ENCODE measurements at places on chromosomes 4 and X. TPM values are rescaled to one million over a fixed set of nuclear protein-coding genes. Genes with fewer than 3 reads are reported as not detected.

DNA sequence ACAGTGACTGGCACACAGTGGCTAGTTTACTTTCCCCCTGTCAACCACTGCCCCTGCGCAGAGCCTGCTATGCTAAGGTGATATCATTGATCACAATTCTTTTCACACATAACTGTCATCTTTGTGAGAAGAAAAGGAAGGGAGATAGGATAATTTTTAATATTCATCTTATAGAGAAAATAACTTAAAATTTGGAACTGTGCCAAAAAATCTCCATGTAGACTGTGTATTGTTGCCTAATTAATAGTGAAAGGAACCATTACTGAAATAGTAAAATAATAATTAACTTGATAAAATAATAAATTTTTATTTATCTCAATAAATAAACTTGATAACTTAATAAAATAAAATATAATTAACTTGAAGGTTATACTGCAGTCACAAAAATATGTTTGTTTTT lies 1069.4 kb downstream of the C4orf33 start:
- no peak for DNase-seq

The SCLT1 gene
- 33.6 TPM for total RNA-seq

- no peak for DNase-seq
These were observed 51.7 kb upstream of the VEGFC start for GRCh38 chr4:176844448-176844847.

The SPANXD gene
- not detected for total RNA-seq

The FAM50A gene
- total RNA-seq: 55.3 TPM

The BANK1 gene
- 0.49 TPM for total RNA-seq

DNA sequence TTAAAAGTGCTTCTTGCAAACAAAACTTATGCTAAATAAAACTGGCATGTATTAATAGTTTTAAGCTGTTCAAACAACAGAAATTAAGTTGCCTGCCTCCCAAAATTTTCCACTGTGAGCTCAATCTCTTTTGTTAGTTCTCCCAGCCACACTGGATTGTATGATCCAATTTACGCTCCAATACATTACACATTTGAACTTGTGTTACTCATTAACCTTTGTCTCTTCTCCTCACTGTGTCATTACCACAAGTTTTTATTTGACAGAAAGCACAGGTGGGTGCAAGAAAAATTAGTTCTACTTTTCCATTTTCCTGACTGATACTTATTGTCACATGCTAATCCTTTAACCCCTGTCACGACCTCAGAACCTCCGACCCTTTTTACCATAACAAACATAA lies 55.5 kb downstream of the SHISA3 start:
- DNase-seq: no peak

DNA sequence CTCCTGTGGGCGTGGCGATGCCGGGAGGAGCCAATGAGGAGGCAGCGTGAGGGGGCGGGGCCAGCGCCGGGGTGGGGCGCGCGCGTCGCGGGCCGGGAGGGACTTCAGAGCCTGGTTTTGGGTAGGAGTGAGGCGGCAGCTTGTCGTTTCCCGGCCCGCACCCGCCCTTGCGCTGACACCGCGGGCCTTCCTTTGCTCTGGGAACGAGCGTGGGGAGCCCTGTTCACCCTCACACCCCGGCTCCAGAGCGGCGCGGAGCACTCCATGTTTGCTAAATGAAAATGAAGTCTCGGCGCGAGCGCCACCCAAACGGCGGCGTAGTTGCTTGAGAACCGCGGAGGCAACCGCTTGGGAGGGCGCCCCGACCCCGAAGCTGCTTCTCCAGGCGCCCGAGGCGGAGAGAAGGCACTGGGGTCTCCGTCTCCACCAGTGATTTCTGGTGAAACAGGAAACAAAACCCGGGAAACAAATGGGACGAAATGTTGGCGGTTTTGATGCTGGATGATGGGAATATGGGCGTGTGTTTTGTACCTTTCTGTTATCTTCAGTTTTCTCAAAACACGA lies 497 bp upstream of the GRPEL1 start:
- DNase-seq: no peak

The LRAT gene
- total RNA-seq: not detected

The NDNF gene
- not detected for total RNA-seq

The MAOB gene
- total RNA-seq: not detected

The SHOX gene
- total RNA-seq: not detected

The NLGN3 gene
- total RNA-seq: 2.3 TPM

GRCh38 chrX:83511208-83511607 lies 3.1 kb downstream of the POU3F4 start:
- no peak for DNase-seq

GRCh38 chr4:84750260-84750959 lies 167.5 kb downstream of the CDS1 start:
- no peak for DNase-seq

The RAB40AL gene
- total RNA-seq: not detected

GRCh38 chr4:73245955-73246354 lies 12.6 kb downstream of the ANKRD17 start:
- DNase-seq: no peak

GRCh38 chrX:26375346-26375745 lies 159.4 kb downstream of the MAGEB5 start:
- no peak for DNase-seq

- no peak for DNase-seq
These were observed 13.0 kb downstream of the IL13RA1 start for GRCh38 chrX:118740276-118740889.

- DNase-seq: no peak
These were observed 787 bp upstream of the SRPX2 start for GRCh38 chrX:100643212-100643611.

DNA sequence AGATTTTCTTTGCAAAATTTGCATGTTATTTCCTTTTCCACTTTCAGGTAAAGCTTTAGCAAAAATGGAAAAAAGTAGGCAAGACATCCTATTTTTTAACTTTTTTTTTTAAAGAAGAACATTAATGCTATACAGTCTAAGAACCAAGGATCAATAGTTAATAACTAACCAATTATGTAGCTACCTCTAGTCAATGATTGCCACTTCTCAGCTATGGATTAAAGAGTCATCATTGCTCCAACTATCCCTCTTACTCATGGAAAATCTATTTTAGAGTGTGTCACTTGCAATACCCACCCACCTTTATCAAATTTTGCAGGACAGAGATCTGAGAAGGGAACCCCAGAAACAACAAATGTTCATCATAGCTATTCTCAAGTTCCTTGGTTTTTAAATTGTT lies 223.1 kb downstream of the ANK2 start:
- no peak for DNase-seq

GRCh38 chr4:26936284-26937065 lies 75.8 kb downstream of the STIM2 start:
- DNase-seq: no peak

- DNase-seq: no peak
These were observed 114.3 kb upstream of the HS3ST1 start for GRCh38 chr4:11542952-11543351.

- no peak for DNase-seq
These were observed 4.8 kb downstream of the ADAMTS3 start for GRCh38 chr4:72564184-72564583.

- DNase-seq: peak; percentile 4
These were observed 37.8 kb downstream of the GAB3 start for GRCh38 chrX:154712781-154713740.

The CXCL5 gene
- total RNA-seq: not detected

DNA sequence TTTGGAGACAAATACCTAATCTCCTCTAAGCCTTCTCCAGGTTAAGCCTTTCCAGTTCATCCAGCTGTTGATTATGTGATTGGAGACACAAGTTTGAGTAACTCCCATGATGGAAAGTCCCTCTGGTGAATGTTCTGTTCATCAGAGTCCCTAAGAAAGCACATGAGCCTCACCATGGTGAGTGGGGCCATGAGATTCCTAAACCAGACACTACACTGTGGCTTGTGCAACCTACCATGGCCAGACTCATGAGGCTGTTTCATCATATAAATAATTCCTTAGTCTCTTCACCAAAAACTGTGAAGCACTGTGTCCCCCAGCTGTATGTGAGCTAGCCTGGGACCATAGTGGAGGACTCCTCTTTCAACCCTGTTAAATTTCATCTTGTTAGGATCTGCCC lies 14.4 kb downstream of the PKD2 start:
- no peak for DNase-seq

DNA sequence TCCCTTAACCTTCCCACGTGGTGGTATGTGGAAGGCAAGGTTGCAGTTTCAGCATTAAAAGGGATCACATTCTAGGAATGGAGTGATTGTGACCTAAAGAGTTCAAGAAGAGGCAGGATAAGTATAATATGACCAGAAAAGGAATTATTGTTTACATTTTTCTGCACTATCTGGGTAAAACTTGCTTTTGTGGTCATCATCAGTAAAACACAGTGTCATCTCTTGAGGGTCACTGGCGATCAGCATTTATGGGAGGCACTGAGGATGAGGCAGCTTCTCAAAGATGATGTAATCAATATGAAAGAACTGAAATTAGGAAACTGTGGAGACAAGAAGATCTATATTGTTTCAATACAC lies 88.7 kb downstream of the CFAP299 start:
- no peak for DNase-seq

- DNase-seq: no peak
These were observed 292.4 kb downstream of the SLC7A11 start for GRCh38 chr4:137949746-137950145.

The TMEM31 gene
- total RNA-seq: not detected

DNA sequence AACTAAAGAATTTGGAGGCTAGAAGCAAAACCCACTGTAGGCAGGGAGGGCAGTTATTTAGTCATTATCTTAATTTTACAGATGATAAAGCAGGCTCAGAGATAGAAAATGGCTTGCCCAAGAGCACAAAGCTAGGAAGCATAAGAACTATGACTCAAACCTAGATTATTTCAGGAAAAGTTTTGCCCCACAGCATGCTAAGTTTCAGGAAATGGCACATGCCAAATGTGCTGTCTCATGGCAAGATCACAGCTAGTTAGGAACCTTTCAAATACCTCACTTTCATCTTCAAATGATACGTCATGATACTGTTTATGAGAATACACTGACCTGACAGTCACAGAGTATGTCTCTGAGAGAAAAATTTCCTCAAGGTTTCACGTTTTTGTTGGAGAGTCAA lies 78.5 kb upstream of the SPANXC start:
- no peak for DNase-seq

DNA sequence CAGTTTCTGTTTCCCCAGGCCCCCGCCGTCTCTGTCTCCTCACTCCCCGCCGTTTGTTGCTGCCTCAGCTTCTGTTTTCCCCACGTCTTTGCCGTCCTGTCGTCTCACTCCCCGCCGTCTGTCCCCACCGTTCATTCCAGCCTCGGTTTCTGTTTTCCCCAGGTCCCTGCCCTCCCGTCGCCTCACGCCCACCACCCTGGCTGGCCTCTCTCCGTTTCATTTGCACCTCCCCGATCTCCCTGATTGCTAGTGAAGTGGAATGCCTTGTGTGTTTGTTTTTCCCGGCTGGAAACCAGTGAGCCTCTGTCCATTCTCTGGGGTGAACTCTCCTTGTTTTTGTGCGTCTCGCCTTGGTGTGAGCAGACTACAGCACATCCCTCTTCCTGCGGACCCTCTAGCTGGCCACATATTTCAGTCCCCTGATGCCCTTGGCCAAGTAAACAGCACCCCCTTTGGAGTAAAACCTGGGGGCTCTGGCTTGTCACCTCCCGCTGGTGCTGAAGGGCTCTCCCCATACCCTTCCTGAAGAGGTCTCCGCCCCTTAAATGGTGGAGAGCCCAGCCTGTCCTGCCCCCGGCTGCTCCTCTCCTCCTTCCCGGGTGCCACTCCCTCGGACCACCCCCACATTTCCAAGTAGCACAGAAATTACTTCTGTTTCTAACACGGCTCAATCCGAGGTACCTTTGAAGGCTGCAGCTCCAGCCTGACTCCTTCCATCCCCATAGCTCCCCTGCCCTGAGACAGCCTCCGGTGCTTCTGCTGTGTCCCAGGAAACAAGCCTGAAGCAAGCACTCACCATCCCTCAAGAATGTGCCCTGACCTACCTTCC lies 13.2 kb downstream of the TMEM175 start:
- DNase-seq: no peak

DNA sequence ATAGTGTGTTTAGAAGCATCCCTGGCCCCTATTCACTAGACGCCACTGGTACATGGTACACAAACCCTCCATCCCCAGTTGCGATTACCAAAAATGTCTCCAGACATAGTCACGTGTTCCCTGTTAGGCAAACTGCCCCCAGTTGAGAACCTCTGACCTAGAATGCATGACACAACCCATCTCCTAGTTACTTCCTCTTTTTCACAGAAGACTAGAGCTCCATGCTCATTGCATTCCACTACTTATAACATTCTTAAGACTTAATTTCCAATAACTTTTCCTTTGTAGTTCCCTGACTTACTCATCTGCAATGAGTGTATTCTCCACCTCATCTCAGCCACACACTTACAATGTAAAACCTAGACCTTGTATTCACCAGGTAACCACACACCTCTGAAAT lies 68.6 kb downstream of the PRSS12 start:
- DNase-seq: no peak

The PPARGC1A gene
- total RNA-seq: not detected

DNA sequence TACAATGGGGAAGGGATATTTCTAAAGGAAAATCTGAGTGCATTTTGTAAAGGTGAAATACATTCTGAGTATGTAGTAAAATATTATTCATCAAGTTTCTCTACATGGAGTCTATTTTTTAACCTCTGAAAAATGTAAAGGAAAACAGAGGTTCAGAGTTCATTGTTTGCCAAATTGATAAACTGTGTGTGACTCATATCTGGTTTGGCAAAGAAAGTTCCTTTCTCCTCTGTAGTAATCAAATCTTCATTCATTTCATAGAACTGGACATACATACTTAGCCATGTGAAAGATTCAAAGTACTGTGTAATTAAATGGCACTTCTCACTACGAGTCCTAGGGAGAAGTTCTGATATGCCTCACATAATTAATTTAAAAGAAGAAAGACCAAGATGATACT lies 61.6 kb downstream of the HPGD start:
- DNase-seq: no peak

GRCh38 chr4:96744676-96745075 lies 904.8 kb downstream of the PDHA2 start:
- no peak for DNase-seq

The TMEM144 gene
- total RNA-seq: not detected

The P2RY4 gene
- total RNA-seq: 0.62 TPM

DNA sequence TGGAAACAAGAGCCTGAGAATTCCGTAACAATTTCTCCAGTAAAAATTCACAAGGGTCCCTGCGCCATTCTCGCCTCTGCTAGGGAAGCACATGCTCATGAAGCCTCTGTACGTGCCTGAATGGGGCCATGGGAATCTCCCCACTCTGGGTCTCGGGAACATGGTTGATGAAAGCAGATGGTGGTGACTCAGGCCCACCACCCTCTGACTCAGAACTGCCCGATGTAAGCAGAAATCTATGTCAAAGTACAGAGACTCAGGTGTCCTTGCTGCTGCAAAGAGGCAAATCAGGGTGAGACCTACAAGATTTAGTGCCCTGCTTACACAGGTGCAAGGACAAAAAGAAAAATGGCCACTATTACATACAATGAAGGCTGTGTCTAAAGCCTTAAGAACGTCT lies 65.0 kb downstream of the SCD5 start:
- no peak for DNase-seq

The CITED1 gene
- not detected for total RNA-seq

- no peak for DNase-seq
These were observed 28.7 kb downstream of the RHOH start for GRCh38 chr4:40225497-40225896.

- DNase-seq: no peak
These were observed 97.8 kb downstream of the SHROOM3 start for GRCh38 chr4:76532805-76533204.

The ELOVL6 gene
- total RNA-seq: 29.7 TPM

The TREX2 gene
- total RNA-seq: 3.8 TPM

The GPM6B gene
- total RNA-seq: not detected

Measured in naive thymus-derived CD4-positive, alpha-beta T cell (primary cell).